ENCODE measurements at places on chromosomes 4 and X. TPM values are rescaled to one million over a fixed set of nuclear protein-coding genes. Genes with fewer than 3 reads are reported as not detected.

OTUD6A gene
- not detected for total RNA-seq

CFAP299 gene
- not detected for total RNA-seq

PRDM5 gene
- 24.3 TPM for total RNA-seq

CLTRN gene
- total RNA-seq, result 0.94 TPM

MXD4 gene
- total RNA-seq, result 37.9 TPM

AMMECR1 gene
- 1.5 TPM for total RNA-seq

PHOX2B gene
- total RNA-seq, result not detected

MAGEB17 gene
- total RNA-seq, result 0.30 TPM

SSX2 gene
- not detected for total RNA-seq

TLR6 gene
- total RNA-seq, result 1.2 TPM
